HCT116 (cell line): ENCODE measurements at places on chromosomes 6 and 20.
A peak's percentile ranks its signal among the peaks of the same experiment; 100 is the strongest.

- DNase-seq: no peak
Measured at GRCh38 chr20:8020314-8021079, 936 bp upstream of the TMX4 start.

DNA sequence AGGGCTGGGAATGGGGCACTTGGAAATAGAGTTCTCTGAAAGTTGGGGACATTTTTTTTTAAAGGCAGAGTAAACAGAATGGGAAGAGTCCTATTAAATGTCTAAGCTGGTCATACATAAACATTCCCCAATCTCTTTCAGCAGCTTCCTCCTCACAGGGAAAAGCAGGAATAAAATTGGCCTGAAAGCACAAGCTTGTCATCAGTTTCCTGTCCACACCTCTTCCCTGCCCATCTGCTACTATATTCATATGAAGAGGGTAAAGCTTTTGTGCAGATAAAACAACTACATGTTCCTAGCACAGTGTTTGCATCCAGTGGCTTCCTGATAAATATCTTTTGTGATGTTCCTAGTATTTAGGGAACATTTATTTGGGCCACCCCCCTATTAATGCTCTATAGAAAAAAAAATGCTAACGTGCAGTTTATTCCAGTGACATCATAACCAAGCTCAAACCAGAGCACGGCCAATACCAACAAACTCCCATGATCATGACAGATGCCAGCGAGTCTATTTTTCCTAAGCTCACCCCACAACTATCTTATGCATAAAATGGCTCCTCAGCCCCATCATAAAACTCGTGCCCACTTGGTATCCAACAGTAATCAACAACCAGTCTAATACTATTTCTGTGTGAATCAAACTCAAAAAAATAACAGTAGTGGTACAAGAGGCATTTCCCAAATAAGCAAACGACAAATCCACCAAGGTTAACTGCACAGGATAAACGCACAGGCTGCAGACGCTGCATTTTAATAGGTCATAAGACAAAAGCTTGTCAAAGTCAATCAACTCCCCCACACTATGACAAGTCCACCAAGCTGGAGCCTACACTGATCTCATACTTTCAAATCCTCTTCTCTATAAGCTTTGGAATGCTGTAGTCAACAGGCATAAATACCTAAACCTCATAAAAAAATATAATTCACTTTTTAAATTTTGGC, 95.3 kb downstream of the EPB41L2 start:
- no peak for DNase-seq

GRCh38 chr6:99362678-99363268, 13.3 kb upstream of the FAXC start:
- DNase-seq: no peak

- DNase-seq: no peak
Measured at GRCh38 chr6:145809211-145809610, 5.4 kb downstream of the FBXO30 start.

DNA sequence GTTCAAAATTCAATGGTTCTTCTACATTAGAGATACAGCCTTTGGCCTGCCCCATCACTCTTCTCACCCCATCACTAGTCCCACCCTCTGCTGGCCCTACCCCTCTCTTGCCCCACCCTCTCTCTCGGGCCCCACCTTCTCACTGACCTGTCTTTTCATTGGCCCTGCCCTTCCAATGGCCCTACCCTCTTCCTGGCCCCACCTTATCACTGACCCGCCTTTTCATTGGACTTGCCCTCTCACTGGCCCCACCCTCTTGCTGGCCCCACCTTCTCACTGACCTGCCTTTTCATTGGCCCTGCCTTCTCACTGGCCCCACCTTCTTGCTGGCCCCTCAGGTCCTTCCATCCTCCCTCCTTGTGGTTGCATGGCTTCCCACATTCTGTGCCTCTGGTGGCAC, 107.2 kb upstream of the PLEKHG1 start:
- DNase-seq: peak; percentile 51

- DNase-seq: no peak
Measured at GRCh38 chr6:155498370-155498769, 42.7 kb upstream of the NOX3 start.

DNA sequence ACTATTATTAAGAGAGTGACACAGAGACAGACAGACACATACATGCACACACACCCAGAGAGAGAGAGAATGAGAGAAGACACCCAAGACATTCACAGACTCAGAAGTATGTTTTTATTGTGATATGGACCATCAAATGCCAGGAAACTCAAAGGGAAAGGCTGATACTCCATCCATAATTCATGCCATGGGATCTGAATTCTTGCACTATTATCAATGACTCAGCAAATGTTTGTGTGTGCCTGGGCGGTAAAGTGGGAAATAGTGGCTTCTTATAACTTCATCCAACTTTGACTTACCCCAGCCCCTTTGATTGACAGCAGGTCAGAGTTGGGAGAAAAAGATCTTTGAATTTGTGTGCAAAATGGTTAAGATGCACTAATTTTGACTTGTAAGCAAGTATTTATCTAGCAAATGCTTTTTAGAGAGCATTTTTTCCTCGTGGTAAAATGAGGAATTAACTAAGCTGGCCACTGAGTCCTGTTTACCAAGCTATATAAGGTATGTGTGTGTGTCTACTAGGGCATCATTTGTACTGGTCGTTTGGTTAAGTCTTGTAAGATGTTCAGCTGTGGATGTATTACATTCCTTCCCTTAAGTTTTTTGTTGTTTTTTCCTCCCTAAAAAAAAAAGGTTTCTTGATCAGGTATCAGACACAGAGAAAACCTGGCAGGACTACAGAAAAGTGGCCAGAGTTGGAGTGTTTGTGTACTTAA, 3.0 kb upstream of the CCN2 start:
- no peak for DNase-seq

GRCh38 chr20:24289737-24290481, 179.5 kb upstream of the SYNDIG1 start:
- no peak for DNase-seq

DNA sequence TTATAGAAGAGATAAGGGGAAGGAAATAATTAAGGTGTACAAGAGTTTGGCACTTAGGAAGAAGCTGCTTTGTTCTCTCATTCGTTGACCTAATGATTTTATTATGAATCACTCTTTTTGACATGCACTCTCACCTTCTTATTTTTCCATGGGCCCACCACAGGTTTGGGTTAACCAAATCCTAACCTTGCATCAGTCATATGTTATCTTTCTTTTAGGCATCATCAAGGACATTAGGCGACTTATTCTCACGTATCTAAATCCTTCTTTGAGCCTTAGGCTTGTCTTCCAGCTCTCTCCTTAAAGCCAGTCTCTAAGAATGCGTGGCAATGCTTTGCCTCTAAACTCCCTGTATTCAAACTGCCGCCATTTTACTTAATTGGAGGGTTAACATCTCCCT, 58.3 kb downstream of the TNFRSF21 start:
- no peak for DNase-seq

DNA sequence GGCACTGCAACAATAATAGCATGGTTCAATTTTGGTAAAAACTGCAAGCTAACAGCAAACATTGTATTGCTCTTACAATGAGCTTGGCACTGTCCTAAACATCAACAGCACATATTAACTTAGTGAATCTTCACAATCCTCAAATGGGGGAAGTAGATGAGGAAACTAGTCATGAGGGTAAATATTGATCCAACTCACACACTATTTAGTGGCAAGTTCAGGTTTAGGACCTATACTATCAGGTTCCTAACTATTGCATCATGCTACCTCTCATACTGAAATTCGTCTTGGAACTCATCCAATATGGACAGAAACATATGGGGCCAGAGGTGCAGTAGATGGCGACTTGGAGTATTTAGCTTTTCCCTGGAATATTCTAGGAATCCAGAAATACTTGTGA, 34.2 kb downstream of the FKBP1C start:
- no peak for DNase-seq

DNA sequence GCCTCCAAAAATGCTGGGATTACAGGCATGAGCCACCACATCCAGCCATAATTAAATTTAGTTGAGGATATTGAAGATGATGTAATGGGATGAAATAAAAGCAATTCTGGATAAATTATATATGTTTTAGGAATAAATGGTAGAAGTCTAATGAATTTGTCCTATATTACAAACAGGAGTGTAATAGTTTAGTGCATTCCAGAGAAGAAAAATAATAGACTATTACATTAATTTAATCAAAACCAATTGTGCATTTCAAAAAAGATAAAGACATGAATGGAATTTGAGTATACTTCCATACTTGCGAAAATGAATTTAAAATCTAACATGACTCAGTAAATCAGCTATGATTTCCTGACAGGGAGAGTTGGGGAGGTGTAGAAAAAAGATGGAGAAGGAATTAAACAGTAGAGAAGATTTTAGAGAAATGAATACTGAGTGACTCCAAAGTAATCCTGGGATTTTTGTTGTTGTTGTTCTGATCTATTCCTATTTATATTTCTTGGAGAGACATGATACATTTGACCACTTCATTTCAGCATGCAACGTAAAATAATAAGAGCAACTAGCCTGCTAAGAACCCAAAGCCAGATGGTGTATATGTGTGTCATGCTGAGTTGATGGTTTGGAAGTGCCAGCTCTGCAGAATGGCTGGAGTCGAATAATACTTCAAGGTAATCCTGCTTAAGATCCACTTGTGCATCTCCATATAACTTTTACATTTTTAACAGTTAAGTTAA, 67.4 kb downstream of the AIG1 start:
- no peak for DNase-seq

DNA sequence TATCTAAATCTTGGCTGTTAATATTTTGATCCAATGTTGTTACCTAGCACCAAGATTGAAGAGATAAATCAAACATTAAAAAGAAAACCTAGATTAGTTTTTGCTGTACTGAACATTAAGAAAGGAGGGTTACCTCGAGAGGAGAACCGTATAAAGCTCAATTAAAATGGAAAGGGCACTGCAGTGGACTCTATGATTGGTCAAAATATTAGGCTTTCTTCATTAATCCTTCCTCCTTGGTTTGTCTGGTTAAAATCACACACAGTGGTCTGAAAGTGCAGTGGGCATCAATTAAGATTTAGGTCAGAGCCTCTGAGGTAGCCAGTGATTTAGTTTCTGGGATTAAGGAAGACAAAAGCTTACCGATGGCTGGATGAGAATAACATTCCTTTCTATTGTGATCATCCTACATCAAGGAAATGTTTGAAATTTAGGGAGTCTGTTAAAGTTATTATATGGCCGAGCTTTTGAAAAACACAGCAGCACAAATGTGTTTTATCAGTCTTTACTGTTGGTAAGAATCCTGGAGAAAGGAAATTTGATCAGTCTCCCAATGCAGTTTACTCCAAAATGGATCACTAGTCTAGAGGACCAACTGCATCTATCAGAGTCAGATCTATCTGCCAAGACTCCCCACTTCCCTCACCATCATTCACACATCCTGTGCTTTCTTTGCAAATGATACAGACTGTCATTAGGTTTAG, 134.6 kb upstream of the NEDD9 start:
- DNase-seq: no peak

GRCh38 chr6:37938909-37939308, 119.4 kb downstream of the ZFAND3 start:
- DNase-seq: no peak

GRCh38 chr6:23654745-23655144, 471.3 kb upstream of the NRSN1 start:
- no peak for DNase-seq

- no peak for DNase-seq
Measured at GRCh38 chr6:104603108-104603745, 256.5 kb downstream of the HACE1 start.
